NCI-H2029 (cell line): ENCODE measurements at places on chromosomes 5 and 9.

DNA sequence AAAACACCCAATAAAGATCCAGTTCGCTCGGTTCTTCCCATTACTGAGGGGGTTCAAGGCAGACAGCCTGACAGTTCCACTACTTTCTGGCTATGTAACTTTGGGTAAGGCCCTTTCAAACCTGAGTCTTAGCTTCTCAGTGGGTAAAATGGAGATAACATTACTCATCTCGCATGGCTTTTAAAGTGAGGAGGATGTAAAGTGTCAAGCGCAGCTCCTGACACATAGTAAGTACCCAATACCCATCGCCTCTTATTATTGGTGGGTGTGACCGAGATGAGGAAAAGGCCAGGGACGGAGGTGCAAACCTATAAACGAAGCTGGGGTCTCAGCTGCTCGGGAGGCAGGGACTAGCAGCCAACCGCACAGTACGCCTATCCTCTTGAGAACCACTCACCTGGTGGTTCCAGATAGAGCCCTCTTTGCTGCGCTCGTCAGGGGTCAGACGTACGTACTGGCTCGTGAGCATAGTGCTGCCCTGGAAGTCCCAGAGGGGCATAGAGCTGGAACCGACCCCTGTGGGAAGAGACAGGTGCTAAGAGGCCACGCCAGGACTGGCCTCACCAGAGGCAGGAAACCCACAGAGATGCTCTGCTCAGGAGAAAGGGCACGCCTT is 584 bp downstream of the LMAN2 start:
- DNase-seq = no peak

DNA sequence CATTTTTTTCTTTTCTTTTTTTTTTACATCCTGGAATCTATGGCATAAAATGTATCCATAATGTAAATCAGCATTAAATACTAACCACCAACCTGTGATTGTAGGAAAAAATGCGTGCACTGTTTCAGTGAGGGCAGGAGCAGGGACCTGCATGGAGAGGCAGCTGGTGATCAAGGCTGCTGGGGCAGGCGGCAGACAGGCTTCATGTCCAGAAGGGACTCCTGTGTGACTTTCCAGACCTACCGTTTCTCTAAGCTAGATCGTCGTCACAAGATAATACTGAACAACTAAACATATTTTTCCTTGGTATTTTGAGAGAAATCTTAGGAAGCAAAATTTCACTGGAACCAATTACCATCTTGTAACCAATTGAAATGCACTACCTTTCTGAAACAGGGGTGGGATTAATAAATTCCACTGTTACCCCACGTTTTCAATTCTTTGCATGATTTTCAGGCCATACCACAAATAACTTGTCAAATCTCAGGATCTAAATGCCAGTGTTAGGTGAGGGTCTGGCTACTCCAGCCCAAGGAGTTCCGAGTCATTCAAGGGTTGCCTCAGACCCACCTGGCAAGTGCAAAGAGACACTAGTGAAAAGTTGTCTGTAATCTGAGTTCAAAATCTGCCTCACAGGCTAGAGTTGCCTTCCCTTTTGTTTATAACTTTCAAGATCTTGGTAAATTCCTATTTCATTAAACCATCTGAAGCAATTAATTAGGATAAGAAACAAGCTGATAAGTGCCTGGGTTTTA is 198.2 kb downstream of the SEMA5A start:
- no peak for DNase-seq

- DNase-seq = no peak
Observed at GRCh38 chr5:90084342-90084741, 325.2 kb downstream of the CETN3 start.

DNA sequence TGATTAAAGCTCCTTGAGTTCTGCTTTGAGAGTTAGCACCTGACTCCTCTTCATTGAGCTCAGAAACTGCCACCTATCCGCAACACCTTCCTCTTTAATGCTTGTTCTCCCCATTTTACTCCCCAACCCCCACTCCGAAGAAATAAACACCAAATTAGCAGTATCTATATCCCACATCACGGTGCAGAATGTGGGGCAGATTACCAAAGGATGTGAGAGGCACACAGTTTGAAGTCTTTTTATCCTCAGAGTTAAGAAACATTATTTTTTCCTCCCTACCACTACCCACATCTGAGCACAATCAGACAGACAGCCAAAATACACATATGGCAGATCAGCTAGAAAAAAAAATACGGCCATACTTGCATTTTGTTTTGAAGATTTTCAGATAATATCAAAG is 26.1 kb upstream of the IL7R start:
- DNase-seq = no peak

DNA sequence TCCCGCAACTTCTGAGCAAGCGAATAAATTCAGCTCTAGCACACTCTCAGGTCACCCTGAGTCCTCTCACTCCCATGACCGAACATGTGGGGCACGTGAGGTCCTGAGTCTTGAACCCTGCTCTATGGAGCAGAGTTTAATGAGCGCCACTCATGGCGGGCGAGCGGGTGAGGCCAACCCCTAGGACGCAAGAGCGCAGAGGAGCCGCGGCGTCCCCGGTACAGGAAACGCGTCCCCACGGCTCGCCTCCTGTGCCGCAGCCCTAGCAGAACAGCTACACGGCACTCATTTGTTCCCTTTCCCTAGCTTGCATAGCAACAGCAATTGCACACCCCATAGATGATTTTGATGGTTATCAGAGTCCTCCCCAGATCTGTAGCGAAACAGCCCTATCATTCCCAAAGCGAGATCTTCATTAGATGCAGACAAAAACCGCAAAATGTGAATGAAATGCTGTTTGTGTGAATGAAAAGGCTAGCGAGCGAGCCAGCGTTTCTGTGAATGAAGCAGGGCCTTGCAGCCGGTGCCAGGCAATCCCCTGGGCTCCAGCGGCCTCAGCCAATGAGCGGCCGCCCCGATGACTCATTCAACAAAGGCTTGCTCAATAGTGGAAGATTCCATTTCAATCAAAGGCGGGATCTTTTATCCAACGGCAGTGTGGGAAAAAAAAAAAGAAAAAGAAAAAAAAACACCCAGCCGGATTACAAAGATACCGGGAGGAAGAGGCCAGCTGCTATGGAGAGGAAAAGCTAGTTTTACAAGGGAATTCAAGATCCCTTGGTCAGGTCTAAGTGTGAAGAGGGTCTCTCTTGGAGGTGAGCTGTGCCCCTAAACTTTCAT is 1.5 kb upstream of the SHC3 start:
- DNase-seq = peak; percentile 86

DNA sequence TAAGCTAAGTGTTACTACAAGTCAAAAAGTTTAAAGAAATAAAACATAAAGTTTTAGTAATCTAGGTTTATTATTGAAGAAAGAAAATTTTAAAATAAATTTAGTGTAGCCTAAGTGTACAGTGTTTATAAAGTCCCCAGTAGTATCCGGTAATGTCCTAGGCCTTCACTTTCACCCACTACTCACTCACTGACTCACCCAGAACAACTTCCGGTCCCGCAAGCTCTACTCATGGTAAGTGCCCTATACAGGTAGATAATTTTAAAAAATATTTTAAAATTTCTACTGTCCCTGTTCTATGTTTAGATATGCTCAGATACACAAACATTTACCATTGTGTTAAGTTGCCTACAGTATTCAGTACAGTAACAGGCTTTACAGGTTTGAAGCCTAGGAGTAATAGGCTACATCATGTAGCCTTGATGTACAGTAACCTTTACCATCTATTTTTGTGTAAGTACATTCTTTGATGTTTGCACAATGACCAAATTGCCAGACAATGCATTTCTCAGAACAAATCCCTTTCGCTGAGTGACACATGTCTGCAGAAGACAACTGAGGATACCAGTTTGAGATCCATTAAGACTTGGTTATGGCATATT is 253.6 kb downstream of the TRIM32 start:
- DNase-seq = no peak

DNA sequence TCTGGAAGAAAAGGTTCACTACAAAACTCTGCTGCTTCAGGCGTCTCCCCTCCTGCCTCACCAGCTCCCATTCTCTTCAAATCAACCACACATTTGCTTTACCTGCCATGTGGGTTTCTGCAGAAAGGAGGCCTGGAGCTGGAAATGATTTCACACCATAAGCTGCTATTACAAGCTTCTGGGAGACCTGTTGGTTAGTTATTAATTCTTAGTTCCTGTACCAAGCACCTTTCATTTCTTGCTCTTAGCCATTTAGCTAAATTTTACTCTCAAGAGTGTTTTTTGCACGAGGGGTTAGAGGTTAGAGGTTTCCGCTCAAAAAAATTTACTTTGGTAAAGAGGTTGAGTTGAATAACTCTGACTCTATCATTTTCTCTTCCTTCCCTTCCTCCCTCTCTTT is 70.3 kb downstream of the MAP1B start:
- DNase-seq = no peak

- no peak for DNase-seq
Observed at GRCh38 chr5:68745448-68745847, 348.4 kb upstream of the SLC30A5 start.

GRCh38 chr9:126914458-126915280 is at the start of gene RALGPS1:
RALGPS1 (plus strand) TSS chr9:126914782; CDS start chr9:126962290, 47,508 bp downstream.
- DNase-seq = peak; percentile 96

DNA sequence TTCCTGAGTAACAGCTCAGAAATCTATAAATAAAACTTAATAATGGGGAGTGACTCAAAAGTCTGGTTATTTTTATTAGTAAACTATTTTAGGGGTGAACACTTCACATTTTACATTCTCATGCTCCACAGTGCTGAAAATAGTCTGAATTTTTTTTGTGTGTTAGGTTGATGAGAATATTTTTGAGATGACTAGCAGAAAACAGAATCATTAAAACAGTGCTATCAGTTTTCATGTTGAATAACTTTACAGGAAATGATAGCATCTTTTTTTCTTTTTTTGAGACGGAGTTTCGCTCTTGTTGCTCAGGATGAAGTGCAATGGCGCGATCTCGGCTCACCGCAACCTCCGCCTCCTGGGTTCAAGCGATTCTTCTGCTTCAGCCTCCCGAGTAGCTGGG is 60.3 kb downstream of the TMC1 start:
- DNase-seq = no peak

- DNase-seq = no peak
Observed at GRCh38 chr5:141319202-141319601, 1.4 kb downstream of the TAF7 start.

- no peak for DNase-seq
Observed at GRCh38 chr5:81068063-81068462, 107.9 kb downstream of the RASGRF2 start.

DNA sequence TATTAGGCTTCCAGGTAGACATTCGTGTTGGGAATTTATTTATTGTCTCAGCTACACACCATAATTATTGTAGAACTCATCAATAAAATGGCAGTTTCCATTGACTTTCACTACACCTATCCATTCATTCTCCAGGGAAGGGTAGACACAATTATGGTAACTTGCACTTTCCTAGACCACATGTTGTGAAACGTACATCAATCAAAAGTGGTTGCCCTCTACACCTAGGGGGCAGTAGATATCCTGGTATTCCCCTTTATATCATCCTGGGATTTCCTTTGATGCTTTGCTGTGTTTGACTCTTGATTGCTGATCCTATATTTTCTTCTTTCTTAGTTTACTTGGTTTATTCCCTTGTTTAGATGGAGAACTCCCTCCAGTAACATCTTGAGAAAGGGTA is 47.9 kb downstream of the ADGRV1 start:
- no peak for DNase-seq

GRCh38 chr9:92483627-92484545 is 1.6 kb upstream of the ASPN start:
- DNase-seq = no peak

DNA sequence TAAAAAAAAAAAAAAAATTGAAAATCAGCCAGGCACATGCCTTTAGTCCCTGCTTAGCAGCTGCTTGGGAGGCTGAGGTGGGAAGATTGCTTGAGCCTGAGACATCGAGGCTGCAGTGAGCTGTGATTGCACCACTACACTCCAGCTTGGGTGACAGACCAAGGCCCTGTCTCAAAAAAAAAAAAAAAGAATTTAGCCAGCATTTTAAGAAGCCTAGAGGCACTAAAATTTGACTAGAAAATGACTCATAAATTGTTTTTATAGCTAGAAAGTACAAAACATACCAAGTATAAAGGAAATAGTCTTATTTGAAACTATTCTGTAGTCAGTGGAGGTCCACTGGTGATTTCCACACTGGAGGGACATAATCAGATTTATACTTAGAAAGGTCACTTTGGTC is 17.5 kb downstream of the LRRC70 start:
- no peak for DNase-seq

GRCh38 chr9:92721548-92721947 is 43.1 kb downstream of the BICD2 start:
- no peak for DNase-seq

- DNase-seq = no peak
Observed at GRCh38 chr5:27491047-27491446, 452.7 kb upstream of the CDH9 start.

GRCh38 chr9:2413160-2413805 is 208.3 kb upstream of the VLDLR start:
- DNase-seq = no peak

DNA sequence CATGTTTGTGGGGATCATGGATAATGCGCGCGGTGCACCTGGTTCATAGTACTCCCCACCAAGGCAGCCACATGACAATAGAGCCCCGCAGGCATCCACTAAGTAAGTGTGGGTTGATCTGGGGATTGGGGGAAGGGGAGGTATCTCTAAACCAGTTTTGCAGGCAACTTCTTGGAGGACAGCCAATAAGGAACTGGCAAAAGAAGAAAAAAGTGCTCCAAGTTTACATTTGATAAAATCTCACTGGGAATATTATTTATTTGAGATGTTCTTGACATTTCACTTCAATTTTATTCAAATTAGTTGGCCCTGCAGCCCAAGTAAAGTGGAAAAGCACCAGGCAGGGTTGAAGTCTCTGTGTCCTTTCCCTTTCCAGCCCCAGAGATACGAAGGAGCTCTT is 8.5 kb downstream of the FBP1 start:
- DNase-seq = no peak

GRCh38 chr5:129096382-129096991 is 1.9 kb downstream of the ISOC1 start:
- DNase-seq = no peak

DNA sequence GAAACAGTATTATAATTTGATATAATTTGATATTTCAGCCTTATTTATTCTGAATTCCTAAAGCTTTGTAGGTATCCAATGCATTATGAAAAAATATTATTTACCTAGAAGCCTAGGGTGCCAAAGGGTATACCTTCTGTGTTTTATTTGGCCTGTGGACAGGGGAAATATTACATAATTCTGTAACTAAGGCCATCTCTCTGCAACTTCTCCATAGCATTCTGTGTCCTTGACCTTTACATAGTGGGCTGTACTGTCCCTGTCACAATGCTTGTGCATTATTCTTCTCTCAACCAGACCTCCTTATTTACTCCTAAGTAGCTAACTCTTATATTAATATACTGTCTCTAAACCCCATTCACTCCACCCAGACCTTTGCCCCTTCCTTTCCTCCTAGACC is 57.0 kb upstream of the RANBP6 start:
- no peak for DNase-seq

GRCh38 chr5:44183753-44184152 is 205.5 kb downstream of the FGF10 start:
- no peak for DNase-seq

DNA sequence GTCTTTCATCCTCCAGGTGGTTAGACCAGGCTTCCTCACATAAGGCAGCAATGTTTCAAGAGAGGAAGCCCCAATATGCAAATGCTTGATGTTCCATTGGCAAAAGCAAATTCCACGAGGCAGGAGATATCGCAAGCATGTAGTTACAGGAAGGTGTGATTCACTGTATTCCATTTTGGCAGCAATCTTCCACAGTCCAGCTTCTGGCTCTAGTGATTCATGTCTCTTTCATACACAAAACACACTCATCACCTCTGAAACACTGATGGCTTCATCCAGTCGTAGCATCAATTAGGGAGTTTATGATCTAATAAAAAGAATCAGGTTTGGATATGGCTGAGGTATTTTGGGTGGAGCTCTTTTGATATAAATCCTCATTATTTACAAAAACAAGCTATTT is 552.2 kb upstream of the RIOK2 start:
- no peak for DNase-seq

- DNase-seq = no peak
Observed at GRCh38 chr9:26243726-26244125, 565.5 kb upstream of the TUSC1 start.
